ENCODE measurements at places on chromosomes 16 and 17.
A peak's percentile ranks its signal among the peaks of the same experiment; 100 is the strongest.

DNA sequence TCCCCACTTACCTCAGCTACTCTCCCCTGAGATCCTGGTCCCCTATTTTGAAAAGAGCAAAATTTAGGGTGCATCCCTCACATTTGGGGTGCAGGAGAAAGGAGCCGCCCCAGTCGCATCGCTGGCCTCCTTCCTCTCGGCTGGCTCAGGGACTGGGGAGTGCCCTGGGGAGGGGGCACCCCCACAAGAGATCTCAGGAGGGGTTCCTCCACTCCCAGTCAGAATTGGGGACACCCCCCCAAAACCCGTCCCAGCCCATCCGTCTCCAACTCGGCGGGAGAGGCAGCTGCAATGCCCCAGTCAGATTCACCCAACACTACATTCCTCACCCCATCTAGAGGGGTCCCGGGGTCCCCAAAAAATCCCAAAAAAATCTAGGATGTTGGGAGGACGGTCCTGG is 3.5 kb upstream of the BCL6B start:
- no peak overlapping the region for H3K4me3 ChIP-seq
- H3K27ac ChIP-seq, result peak overlapping the region; percentile 89
- peaks cover 29% of the 10 kb centered on the region for H3K4me1 ChIP-seq
- H3K27me3 ChIP-seq, result no peaks in the 10 kb centered on the region
- DNase-seq, result no peak

DNA sequence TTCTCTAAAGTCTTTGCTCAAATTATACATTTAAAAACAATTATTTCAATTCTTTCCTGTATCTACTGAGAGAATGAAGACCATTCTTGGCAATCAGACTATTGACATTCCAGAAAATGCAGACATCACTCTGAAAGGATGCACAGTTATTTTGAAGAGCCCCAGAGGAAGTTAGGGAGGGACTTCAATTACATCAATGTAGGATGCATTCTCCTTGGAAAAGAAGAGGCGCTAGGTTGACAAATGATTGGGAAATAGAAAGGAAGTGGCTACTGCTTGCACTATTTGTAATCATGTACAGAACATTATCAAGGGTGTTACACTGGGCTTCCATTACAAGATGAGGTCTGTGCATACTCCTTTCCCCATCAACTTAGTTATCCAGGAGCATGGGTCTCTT is 74.3 kb downstream of the SSH2 start:
- H3K4me1 ChIP-seq, result no peaks in the 10 kb centered on the region
- no peak overlapping the region for H3K27ac ChIP-seq
- DNase-seq, result no peak
- no peaks in the 10 kb centered on the region for H3K36me3 ChIP-seq

GRCh38 chr17:49393491-49394255 is 21.0 kb downstream of the PHB1 start:
- no peaks in the 10 kb centered on the region for H3K36me3 ChIP-seq
- H3K4me3 ChIP-seq, result no peak overlapping the region
- no peak overlapping the region for H3K27ac ChIP-seq

- peaks cover 8% of the 10 kb centered on the region for H3K36me3 ChIP-seq
- peaks cover 16% of the 10 kb centered on the region for H3K4me1 ChIP-seq
- peak overlapping the region; percentile 92 for H3K27ac ChIP-seq
These were observed 1.7 kb downstream of the CTDNEP1 start for GRCh38 chr17:7249830-7250229.

- peaks cover 11% of the 10 kb centered on the region for H3K4me1 ChIP-seq
- H3K36me3 ChIP-seq, result no peaks in the 10 kb centered on the region
- H3K27ac ChIP-seq, result no peak overlapping the region
- no peak overlapping the region for H3K4me3 ChIP-seq
These were observed 16.3 kb downstream of the CFDP1 start for GRCh38 chr16:75416904-75417565.

DNA sequence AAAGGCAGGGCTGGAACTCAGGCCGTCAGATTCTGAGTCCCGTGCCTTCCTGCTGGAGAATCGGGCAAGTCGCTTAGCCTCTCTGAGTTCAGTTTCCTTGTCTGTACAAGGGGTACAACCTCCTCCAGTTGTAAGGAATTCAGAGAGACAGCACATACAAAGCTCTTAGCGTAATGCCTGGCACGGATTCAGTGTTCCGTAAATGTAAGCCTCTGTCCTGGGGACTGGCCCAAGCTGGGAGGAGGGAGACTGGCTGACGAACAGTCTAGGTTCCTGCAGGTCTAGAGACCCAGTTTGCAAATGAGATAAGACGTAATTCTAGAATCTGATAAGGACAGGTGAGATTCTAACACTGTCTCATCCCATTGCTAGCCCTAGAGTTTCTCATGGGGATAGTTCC is 9.9 kb downstream of the METTL22 start:
- no peak for DNase-seq
- no peak overlapping the region for H3K27ac ChIP-seq
- H3K4me3 ChIP-seq, result no peak overlapping the region
- no peaks in the 10 kb centered on the region for H3K27me3 ChIP-seq

DNA sequence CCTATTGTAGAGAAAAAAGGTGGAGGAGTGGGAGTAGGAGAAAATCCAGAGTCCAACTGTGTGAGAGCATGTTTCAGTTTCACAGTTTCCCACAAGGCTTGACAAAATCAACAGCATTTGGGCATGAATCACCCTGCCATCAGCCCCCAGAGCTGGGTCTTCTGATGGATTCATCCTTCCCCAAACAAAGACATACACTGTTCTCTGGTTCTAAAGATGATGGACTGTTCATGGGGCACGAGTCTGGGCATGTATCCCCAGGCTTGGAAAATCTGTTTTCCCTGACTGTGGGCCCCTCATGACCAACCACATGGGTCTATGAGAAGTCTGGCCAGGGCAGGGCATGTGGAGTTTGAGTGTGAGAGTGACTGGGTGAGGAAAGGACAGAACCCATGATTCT is 210.4 kb upstream of the IRX5 start:
- H3K27me3 ChIP-seq, result no peaks in the 10 kb centered on the region
- DNase-seq, result no peak
- no peaks in the 10 kb centered on the region for H3K36me3 ChIP-seq
- H3K4me1 ChIP-seq, result no peaks in the 10 kb centered on the region
- no peak overlapping the region for H3K4me3 ChIP-seq
- H3K27ac ChIP-seq, result no peak overlapping the region

DNA sequence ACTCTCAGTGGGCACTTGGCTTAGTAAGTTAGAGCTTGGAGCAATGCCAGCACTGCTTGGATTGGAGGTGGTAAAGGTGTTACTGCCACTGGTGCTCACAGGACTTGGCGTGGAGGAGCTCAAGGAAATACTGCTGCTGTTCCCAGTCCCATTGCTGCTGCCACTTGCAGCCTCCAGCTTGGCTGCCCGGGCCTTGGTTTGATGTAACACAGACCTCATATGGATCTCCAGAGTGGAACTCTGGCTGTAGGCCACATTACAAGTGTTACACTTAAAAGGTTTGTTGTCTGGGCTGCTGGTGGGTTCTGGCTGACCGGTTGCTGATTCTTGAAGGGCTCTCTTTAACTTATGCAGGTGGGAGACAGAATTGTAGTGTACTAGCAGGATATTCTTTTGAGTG is 250.3 kb downstream of the ZFHX3 start:
- no peak for DNase-seq
- no peak overlapping the region for H3K4me3 ChIP-seq
- H3K27me3 ChIP-seq, result no peaks in the 10 kb centered on the region
- no peaks in the 10 kb centered on the region for H3K4me1 ChIP-seq
- no peaks in the 10 kb centered on the region for H3K36me3 ChIP-seq

DNA sequence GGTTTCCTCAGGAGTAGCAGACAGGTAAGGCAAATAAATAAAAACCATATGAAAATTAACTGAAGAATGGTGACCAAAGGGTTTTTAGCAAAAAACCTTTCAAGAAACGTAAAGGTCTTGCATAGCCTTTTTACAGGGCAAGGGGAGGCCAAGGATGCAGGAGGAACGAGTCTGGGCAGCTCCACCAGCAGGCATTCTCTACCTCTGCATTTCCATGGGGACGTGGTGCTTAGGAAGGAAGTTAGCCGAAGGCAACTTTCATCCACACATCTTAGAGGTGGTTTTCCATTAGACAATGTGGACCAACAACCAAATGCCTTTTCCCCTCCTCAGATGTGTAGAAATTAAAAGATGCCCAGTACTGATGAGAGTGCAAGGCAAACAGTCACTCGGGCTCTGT is 20.7 kb downstream of the TOM1L2 start:
- H3K4me3 ChIP-seq, result no peak overlapping the region
- H3K4me1 ChIP-seq, result peaks cover 45% of the 10 kb centered on the region
- peak overlapping the region; percentile 34 for H3K27ac ChIP-seq
- H3K27me3 ChIP-seq, result no peaks in the 10 kb centered on the region
- no peaks in the 10 kb centered on the region for H3K36me3 ChIP-seq

DNA sequence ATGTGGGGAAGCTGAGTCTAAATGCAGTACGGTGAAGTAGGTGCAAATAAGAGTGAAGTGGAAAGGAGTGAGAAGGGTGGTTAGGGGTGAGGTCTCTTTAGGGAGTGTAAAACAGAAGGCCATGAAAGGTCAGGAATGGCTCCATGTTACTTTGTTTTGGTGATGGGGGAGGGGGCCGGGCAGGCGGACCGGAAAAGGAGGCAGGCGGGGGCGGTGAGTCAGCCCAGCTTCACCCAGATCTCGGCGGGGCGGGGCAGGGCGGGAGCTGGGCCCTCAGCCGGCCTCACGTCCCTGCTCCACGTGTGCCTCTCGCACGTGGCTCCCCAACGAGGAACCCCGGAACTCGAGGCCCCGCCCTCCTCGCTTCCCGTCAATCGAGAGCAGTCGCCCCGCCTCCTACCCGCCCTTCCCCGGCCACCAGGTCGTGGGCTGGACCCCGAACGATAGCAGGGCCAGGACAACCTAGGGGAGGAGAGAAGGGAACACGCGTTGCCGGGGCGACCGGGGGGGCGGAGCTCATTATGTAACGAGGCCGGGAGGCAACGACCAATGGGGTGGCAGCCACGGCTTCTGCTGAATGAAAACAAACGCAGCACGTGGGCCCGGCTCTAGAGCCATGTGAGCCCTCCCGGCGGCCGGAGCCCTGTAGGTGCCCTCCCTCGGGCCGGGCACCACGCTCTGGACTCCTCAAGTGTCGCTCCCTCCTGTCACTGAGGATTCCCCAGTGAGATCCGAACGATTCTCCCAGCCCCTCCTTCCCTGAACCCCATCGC is 1.4 kb downstream of the NR1D1 start:
- H3K27me3 ChIP-seq, result no peaks in the 10 kb centered on the region
- peak overlapping the region; percentile 98 for H3K4me3 ChIP-seq
- H3K36me3 ChIP-seq, result no peaks in the 10 kb centered on the region
- H3K27ac ChIP-seq, result peak overlapping the region; percentile 89
- DNase-seq, result peak; percentile 97

GRCh38 chr17:50728112-50728429 is 8.7 kb downstream of the LUC7L3 start:
- H3K27me3 ChIP-seq, result no peaks in the 10 kb centered on the region
- no peak overlapping the region for H3K27ac ChIP-seq
- H3K4me1 ChIP-seq, result peaks cover 67% of the 10 kb centered on the region
- DNase-seq, result no peak
- H3K36me3 ChIP-seq, result no peaks in the 10 kb centered on the region

DNA sequence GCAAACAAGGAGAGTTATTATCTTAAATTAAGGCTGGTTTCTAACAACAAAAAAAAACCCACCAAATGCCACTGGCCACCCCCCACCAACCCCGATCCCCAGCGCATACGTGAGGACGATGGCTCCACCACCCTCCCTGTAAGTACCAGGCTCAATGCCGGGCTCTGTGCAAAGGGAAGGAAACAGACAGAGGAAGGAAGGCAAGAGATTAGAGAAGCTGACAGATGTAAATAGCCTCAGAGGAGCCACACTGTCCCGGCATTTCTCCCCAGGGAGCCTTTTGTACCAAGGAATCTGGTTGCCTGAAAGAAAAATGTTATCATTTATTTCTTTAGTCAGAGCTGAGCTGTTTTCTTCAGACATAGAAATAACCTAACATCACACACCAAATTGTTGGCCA is 13.1 kb downstream of the SOST start:
- no peak for DNase-seq
- H3K36me3 ChIP-seq, result no peaks in the 10 kb centered on the region
- no peak overlapping the region for H3K27ac ChIP-seq
- H3K4me1 ChIP-seq, result no peaks in the 10 kb centered on the region

DNA sequence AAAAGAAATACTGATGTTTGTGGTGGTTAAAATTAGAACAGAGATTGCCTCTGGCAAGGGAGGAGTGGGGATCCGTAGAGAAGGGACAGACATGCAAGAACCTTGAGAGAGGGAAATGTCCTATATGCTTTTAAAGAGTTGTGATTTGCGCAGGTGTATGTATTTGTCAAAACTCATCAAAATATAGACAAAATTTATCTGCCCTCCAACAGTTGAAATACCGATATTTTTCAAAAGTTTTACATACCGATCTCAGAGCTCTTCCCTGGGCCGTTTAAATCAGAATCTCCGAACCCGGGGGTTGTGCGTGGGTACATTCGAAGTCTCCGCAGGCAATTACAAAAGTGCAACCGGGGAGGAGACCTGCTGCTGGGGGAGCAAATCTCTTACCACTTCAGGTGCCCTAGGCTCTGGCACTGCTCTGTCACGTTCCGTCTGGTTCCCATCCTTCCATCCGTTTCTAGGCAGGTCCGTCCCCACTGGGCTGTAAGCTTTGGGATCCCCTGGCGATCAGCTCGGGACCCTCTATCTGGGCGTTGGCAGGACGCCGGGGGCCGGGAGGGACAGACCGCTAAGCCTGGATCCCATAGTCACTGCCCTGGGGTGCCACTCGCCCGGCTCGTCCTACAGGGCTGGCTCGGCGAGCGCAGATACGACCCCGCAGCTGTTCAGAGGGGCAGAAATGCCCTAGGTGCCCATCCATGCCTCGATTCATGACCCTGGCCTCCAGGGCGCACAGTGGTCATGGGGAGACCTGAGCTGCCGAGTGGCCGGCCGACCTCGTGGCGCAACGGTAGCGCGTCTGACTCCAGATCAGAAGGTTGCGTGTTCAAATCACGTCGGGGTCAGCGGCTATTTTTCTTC is 4.2 kb downstream of the BORCS6 start:
- H3K36me3 ChIP-seq, result no peaks in the 10 kb centered on the region
- H3K4me3 ChIP-seq, result peak overlapping the region; percentile 71
- H3K4me1 ChIP-seq, result peaks cover 10% of the 10 kb centered on the region
- peak overlapping the region; percentile 85 for H3K27ac ChIP-seq

DNA sequence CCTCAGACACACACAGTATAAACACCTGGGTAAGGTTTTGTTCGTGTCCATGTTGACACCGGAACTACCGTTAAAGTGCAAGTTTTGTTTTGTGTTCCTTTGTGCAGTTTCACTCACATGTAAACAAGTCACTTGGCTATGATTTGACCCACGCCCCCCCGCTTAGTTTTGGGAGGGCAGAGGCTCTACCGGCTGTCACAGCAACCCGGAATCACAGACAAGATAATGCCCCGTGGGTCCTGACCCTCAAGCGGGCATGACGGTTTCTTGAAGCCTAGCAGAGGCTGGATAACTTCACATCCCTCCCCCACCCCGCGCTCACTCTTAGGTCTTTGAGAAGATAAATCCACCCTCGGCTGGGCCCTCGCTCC is 1.7 kb downstream of the RASD1 start:
- no peak for DNase-seq
- H3K4me3 ChIP-seq, result peak overlapping the region; percentile 57
- peaks cover 3% of the 10 kb centered on the region for H3K4me1 ChIP-seq
- H3K27ac ChIP-seq, result no peak overlapping the region
- H3K36me3 ChIP-seq, result no peaks in the 10 kb centered on the region

- no peaks in the 10 kb centered on the region for H3K27me3 ChIP-seq
- no peaks in the 10 kb centered on the region for H3K36me3 ChIP-seq
- no peak overlapping the region for H3K4me3 ChIP-seq
- no peak overlapping the region for H3K27ac ChIP-seq
- DNase-seq, result no peak
These were observed 3.9 kb upstream of the AATK start for GRCh38 chr17:81169870-81170309.

GRCh38 chr16:70529051-70529777 is 5.6 kb downstream of the SF3B3 start:
- H3K36me3 ChIP-seq, result peaks cover 33% of the 10 kb centered on the region
- H3K4me1 ChIP-seq, result peaks cover 10% of the 10 kb centered on the region
- no peaks in the 10 kb centered on the region for H3K27me3 ChIP-seq
- no peak overlapping the region for H3K4me3 ChIP-seq
- H3K27ac ChIP-seq, result no peak overlapping the region
